ENCODE measurements at places on chromosomes 6 and 20.

GRCh38 chr6:109284675-109285074 lies 97.6 kb downstream of the CD164 start:
- DNase-seq = no peak

DNA sequence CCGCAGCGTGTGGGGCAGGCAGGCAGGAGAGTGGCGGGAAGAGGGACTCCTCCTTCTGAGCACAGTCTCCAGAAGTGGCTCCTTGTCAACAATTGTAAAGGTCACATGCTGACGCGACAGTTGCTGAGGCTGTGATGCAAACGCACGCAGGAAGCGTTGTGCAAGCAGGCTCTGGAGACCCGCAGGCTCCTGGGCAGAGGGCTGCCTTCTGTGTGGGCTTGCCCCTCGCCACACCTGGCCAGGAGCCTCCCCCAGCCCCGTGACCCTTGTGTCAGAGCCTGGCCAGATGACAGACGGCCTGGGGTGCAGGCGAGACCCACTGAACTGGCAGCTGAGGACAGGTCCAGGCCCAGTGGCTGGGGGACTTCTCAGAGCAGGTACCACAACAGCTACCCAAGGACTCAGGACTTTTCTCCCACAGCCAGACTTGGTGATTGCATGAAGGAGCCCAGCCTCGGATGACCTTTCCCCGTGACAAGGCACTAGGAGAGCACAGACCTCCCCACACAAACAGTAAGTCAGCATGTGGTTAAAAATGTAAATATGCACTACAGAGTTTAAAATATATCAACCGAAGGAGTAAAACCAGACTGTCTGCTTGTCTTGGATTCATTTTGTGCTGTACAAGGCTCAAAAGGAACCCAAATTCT lies 222.1 kb upstream of the RREB1 start:
- no peak for DNase-seq

DNA sequence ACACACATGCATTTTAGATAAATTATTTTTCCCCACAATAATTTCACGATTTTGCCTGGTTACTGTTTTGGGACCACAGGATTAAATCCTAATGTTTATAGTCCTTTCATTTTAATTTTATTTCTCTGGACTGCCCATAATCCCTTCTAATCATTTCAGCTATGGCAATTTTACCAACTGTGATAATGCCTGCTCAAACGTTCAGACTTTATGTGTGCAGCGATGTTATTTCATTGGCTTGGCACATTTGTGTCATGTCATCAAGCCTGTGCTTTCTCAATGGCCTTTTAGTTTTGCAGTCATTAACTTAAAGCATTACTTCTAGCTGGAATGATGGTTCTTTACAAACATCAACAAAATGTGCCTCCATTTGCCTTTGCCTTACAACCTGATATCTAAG lies 140.6 kb upstream of the HSF2 start:
- no peak for DNase-seq

GRCh38 chr6:42133926-42134325 lies 8.5 kb downstream of the C6orf132 start:
- DNase-seq = no peak

- DNase-seq = no peak
Observed at GRCh38 chr6:40719671-40720374, 132.7 kb upstream of the LRFN2 start.

DNA sequence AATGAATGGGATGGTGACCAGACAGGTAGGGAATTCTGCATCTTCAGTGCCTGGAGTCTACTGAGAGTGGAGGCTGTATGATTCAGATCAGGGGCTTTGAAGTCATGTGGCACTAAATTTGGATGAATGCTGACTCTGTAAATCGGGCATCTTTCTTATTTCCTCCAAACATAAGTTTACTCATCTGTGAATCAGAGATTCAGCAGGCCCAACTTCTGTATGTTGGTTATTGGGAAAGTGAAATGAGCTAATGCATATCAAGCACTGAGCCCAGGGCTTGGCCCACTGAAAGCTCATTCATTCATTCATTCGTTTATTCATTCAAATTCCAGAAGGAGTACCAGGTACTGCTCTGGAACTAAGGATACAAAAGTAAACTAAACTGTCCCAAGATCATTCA lies 192.3 kb upstream of the RIN2 start:
- no peak for DNase-seq

GRCh38 chr6:156406099-156406498 lies 371.1 kb upstream of the ARID1B start:
- no peak for DNase-seq

- DNase-seq = no peak
Observed at GRCh38 chr6:130848945-130849344, 21.7 kb downstream of the SMLR1 start.

GRCh38 chr6:70764706-70765105 lies 97.0 kb downstream of the SMAP1 start:
- no peak for DNase-seq

GRCh38 chr6:6856538-6857523 lies 250.9 kb upstream of the RREB1 start:
- no peak for DNase-seq

DNA sequence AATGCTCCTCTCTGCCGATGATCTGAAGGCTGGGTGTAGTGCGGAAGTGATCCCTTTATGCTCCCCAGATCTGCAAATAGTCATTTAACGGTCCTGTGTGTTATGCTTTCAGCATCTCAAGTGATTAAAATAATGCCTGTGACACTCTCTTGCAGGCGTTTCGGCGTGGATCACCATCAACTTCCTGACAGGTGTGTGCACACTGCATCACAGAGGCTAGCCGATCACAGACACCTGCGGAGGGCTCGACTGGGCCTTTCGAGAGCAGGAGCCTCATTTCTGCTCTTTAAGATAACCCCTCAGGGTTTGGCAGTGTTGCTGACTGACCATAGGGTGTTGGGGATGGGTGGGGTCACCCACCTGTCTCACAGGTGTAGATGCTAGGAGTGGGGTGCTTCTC lies 20.0 kb downstream of the ENTPD6 start:
- no peak for DNase-seq

- DNase-seq = no peak
Observed at GRCh38 chr6:161271343-161272030, 2.4 kb downstream of the AGPAT4 start.

DNA sequence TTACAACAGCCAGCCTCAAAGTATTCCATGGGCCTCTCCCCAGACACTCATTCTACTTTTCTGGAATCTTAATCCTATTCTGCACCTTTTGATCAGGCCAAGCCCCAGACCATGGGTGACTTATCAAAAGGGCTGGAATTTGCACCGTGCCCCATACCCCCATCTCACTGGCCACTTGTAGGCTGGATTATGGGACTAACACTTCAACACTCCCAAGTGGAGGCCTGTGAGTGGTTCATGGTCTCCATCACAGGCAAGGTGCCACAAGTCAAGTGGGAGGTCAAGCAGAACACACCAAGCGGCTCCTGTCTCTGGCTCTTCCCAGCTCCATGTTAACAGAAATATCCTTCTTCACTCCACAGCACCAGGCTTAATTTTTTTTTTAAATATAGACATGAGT lies 212.3 kb upstream of the HEY2 start:
- DNase-seq = no peak

DNA sequence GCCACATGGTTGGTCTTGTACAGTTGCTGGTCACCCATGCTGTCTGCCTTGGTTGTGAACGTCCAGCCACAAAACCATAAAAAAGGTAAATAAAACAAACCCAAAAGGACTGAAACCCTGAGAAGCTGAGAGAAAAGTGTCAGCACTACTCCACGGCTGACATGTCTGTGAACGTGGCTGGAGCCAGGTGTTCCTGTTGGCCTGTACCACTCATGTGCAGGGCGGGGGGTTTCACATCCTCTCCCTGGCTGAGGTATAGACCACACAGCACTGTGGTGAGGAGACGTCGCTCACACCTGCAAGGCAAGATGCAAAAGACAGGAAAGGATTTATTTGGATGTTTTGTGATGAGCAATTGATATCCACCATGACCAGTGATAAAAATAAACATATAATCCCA lies 51.9 kb upstream of the MRPS10 start:
- DNase-seq = no peak

DNA sequence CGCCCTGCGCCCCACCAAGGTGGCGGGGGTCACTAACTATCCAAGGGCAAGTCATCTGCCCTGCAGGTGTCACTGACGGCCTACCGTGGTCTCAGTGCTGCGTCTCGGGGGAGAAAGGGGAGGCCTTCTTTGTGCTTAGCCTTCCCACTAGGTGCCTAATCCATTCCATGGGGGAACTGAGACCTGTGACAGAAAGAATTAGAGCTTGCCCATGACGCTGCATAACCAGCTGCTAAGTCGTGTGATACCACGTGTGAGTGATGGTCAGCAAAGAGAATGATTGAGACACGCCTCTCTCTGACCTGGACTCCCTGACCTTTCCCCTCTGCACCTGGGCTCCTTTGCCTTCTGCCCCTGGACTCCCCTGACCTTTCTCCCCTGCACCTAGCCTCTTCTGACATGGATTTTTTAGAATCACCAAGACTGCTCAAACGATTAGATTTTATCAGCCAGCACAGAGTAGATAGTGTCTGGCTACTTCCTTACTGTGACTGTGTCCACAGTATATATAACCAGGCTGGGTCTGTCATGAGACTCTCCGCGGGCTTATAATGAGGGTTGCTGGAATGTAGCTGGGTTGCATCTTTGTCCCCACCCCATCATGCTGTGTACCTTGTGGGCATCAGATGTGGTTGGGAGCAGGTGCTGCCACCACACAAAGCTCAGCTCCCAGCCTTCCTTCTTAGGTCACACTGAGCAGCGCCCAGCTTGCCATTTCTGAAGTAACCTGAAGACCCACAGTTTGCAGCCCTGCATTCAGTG lies 140.6 kb downstream of the TMEM242 start:
- DNase-seq = no peak

GRCh38 chr20:62292108-62292507 lies 10.7 kb upstream of the ADRM1 start:
- no peak for DNase-seq

- no peak for DNase-seq
Observed at GRCh38 chr6:142469220-142469619, 167.4 kb downstream of the ADGRG6 start.

- DNase-seq = no peak
Observed at GRCh38 chr6:111767752-111768430, 105.4 kb downstream of the FYN start.

GRCh38 chr6:165636402-165637048 lies 26.5 kb downstream of the PDE10A start:
- no peak for DNase-seq

DNA sequence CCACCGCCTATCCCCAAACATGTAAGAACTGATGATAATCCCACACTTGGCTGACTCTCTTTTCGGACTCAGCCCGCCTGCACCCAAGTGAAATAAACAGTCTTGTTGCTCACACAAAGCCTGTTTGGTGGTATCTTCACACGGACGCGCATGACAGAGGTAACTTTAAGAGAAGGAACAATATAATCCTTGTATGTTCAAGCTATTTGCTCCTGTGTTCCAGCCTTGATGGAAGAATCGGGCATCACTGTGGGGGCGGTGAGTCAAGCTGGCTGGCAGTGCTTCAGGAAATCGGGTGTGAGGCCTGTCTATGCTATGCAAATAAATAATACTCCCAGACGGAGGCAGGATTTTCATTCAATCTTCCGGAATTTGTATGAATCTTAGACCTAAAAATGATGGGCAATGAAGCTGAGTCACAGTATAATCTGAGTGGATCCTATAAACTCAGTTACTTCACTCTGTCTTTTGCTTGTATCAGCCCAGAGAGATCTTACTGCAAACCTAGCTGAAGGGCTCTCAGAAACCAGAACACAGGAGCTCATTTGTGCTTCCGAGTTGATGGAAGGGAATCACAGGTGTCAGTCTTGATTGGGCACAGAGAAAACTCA lies 45.2 kb upstream of the NT5E start:
- DNase-seq = no peak

DNA sequence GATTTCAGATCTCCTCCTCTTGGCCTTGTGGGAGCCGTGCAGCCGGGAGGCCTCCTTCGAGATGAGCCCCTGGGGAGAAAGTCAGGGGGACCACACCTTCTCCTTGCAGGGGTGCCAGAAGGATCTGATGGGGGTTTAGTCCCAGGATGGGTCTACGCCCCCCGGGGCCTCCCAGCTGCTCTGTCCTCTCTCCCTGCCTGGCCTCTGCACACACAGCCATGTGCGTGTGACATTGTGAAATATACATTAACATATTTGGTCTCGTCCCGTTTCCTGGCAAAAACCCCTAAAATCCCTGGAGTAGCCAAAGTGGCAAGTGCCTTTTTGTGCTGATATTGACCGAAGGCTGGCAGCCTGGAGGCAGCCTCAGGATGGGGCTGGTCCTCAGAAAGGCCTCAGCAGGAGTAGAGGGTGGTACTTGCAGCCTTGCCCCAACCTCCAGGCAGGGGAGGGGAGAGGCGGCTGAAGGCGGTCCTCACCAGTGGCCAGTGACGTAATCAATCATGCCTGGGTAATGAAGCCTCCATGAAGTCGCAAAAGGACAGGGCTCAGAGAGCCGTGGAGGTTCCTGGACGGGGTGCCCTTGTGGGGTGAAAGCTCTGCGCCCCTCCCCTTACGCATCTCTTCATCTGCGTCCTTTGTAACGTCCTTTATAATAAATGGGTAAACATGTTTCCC lies 5.1 kb upstream of the HELZ2 start:
- no peak for DNase-seq

All from stimulated activated CD4-positive, alpha-beta T cell treated with anti-CD3 and anti-CD28 coated beads, Interleukin-1b, Interleukin-23, amount 100 ng/mL, for 1 hour (primary cell).